ENCODE measurements at places on chromosomes 7 and 10. TPM values are rescaled to one million over a fixed set of nuclear protein-coding genes. Genes with fewer than 3 reads are reported as not detected.

The PANK1 gene
- 2.8 TPM for total RNA-seq

The ANXA8L1 gene
- total RNA-seq = not detected

The SPDYE5 gene
- total RNA-seq = not detected

The DDC gene
- total RNA-seq = 4.4 TPM

- DNase-seq = no peak
Observed at GRCh38 chr7:50641442-50642405, 76.5 kb upstream of the DDC start.

GRCh38 chr7:111438369-111439289, 123.7 kb downstream of the IMMP2L start:
- no peak for DNase-seq

GRCh38 chr7:132419542-132419941, 156.7 kb downstream of the PLXNA4 start:
- DNase-seq = no peak

DNA sequence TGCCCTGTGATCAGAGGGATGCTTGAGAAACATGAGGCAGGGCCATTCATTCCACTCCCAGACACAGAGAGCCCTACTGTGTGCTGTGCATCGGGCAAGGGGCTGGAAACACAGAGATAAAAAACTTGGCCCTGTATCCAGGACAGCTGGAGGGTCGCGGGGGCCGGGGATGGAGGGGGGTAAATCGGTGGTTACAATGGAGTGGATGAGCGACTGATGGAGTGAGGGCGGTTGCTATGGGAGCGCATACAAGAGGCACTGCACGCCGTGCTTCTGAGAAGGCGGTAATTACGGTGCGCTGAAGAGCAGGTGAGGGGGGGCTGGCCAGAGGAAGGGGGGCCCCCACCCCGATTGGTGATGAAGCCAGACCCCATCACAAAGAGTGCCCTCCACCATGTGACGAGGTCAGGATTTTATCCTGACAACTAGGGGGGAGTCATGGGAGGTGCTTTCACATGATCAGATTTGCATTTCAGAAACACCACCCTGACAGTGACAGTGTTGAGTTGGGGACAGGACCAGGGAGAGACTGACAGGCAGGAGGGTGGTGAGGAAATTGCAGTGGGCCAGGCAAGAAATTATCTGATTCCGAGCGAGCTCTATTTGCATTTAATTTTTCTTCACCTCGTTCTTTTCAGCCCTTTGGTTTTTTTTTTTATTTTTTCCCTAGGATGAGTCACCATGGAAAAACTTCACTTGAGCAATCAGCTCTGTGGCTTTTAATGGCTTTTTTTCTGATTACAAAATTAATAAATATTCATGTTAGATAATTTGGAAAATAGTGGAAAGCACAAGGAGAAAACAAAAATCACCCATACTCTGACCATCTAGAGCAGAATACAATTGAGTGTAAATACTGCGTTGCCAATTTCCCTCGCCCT, 7.8 kb downstream of the CPA5 start:
- peak; percentile 28 for DNase-seq

- no peak for DNase-seq
Observed at GRCh38 chr10:116800286-116800929, 48.9 kb upstream of the ENO4 start.

GRCh38 chr7:26668821-26669220, 195.6 kb downstream of the SKAP2 start:
- peak; percentile 65 for DNase-seq

- DNase-seq = no peak
Observed at GRCh38 chr7:143287339-143287934, 714 bp upstream of the CASP2 start.

DNA sequence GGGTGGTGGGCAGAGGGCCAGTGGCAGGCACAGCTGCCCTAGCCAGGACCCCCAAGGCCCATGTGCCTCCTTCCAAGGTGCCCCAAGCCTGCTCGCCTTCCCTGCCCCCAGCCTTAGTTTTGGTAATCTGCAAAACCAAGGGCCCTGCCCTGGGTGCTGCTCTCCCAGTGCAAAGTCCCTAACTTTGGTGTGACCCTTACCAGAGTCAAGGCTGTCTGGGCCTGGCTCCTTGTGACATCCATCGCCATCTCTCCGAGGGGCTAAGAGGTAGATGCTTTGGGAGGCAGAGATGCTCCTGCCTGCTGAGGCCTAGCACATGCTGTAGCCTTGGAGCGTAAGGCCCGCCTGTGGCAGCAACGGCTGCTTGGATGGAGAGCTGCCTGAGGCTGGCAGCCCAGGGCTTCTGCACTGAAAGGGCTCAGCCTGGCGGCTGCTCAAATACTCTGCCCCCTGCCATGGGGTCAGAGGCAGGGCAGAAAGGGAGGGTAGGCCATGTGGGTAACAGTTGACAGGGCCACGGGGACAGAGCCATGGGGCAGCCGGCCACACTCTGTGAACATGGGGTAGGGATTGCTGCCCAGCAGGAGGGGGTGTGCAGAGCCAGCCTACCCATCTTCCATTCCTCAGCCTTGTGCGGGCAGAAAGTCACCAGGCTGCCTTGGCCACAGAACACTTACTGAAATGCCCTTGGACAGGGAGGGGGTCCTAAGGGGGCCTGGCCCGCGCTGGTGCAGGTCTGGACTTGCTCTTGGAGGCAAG, 17.9 kb upstream of the MYL7 start:
- no peak for DNase-seq

GRCh38 chr7:114922652-114923402, 933 bp downstream of the MDFIC start:
- peak; percentile 73 for DNase-seq
